ENCODE measurements at places on chromosomes 3 and 15.

GRCh38 chr3:27289769-27290413 is 79.3 kb downstream of the NEK10 start:
- no peak overlapping the region for H3K4me3 ChIP-seq
- no peak overlapping the region for H3K27ac ChIP-seq
- H3K36me3 ChIP-seq = no peaks in the 10 kb centered on the region
- H3K27me3 ChIP-seq = no peaks in the 10 kb centered on the region

GRCh38 chr15:60049948-60050347 is 45.8 kb downstream of the FOXB1 start:
- H3K27me3 ChIP-seq = no peaks in the 10 kb centered on the region
- no peak overlapping the region for H3K4me3 ChIP-seq
- no peak for DNase-seq
- no peak overlapping the region for H3K27ac ChIP-seq
- no peaks in the 10 kb centered on the region for H3K36me3 ChIP-seq

DNA sequence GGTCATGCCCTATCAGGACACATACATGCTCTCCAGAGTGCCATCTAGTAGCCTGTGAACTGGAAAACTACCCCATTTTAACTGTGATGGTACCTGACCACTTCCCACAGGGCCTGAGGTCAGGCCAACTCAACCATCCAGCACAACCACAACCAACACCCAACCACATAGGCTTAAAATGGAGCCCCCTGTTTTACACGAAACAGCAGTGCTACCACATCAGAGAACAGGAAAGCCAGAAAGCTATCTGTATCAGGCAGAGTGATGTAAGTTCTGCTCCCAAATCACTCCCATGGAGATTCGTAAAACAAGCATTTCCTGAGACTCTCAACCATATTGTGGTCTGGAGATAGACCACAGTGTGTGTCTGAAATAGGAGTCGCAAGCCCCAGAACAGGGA is 1017.3 kb upstream of the EPHA6 start:
- H3K27me3 ChIP-seq = no peaks in the 10 kb centered on the region
- H3K4me1 ChIP-seq = no peaks in the 10 kb centered on the region
- H3K36me3 ChIP-seq = no peaks in the 10 kb centered on the region
- DNase-seq = no peak
- H3K27ac ChIP-seq = no peak overlapping the region

- no peaks in the 10 kb centered on the region for H3K27me3 ChIP-seq
- no peak for DNase-seq
- H3K4me1 ChIP-seq = no peaks in the 10 kb centered on the region
- H3K27ac ChIP-seq = no peak overlapping the region
- H3K36me3 ChIP-seq = no peaks in the 10 kb centered on the region
- H3K4me3 ChIP-seq = no peak overlapping the region
Measured at GRCh38 chr3:173750095-173750494, 352.6 kb downstream of the NLGN1 start.

DNA sequence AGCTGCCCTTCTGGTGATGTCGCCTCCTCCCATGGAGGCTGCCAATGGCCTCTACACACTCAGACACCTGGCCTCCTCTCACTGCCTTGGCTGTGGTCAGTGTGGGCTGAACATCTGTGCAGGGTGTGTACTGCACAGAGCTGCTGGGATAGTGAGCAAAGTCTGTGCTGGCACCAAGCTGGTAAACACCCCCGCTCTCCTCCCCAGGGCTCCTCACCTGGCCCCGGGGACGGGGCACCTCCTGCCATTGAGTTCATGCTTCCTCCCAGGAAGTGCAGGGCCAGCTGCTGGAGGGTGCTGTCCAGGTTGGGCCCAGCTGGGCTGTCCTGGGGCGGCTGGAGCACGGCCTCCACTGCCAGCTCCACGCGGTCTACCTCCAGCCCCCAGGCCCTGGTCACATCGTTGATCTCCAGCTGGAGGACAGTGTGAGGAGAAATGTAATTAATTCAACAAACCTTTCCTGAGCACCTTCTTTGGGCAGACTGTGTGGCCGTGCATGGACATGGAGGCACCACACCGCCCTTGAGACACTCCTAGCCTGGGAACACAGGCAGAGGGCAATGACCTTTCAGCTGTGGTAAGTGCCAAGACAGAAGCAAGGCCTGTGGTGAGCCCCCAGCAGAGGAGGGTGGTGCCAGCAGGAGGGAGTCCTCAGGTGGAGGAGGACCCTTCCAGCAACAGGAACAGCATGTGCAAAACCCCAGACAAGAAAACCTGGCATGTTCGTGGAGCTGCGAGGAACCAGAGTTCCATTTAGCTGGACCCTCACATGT is 6.8 kb downstream of the STOML1 start:
- no peak for DNase-seq
- no peaks in the 10 kb centered on the region for H3K4me1 ChIP-seq
- H3K27me3 ChIP-seq = no peaks in the 10 kb centered on the region
- H3K4me3 ChIP-seq = no peak overlapping the region
